ENCODE measurements at places on chromosomes 3 and 15.

GRCh38 chr3:147702509-147702908 lies 293.3 kb downstream of the ZIC1 start:
- H3K36me3 ChIP-seq: no peaks in the 10 kb centered on the region
- H3K27me3 ChIP-seq: no peaks in the 10 kb centered on the region
- H3K27ac ChIP-seq: no peak overlapping the region
- no peak overlapping the region for H3K4me3 ChIP-seq

GRCh38 chr3:186746008-186746407 lies 28.8 kb downstream of the KNG1 start:
- H3K4me1 ChIP-seq: peaks cover 3% of the 10 kb centered on the region
- no peak overlapping the region for H3K27ac ChIP-seq
- no peaks in the 10 kb centered on the region for H3K36me3 ChIP-seq
- H3K27me3 ChIP-seq: no peaks in the 10 kb centered on the region
- H3K4me3 ChIP-seq: no peak overlapping the region
- DNase-seq: peak; percentile 72

DNA sequence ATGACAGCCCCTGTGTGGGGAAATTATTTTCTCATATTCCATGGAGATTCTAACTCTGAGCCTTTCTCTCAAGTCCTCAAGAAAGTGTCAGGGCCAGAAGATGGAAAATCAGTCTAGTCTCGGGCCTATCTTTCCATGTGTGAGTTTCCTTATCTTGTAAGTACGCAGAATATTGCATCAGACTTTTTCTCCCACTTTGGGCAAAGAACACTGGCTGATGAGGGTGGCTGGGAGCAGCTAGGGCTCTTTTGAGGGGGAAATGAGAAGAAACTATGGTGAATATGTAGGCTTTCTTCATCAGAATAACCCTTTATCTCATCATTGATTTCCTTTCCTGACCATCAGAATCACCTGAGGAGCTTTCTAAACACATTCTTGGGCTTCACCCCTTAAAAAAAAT lies 264.0 kb downstream of the CLSTN2 start:
- H3K27me3 ChIP-seq: no peaks in the 10 kb centered on the region
- no peak for DNase-seq
- H3K36me3 ChIP-seq: no peaks in the 10 kb centered on the region
- no peak overlapping the region for H3K4me3 ChIP-seq

DNA sequence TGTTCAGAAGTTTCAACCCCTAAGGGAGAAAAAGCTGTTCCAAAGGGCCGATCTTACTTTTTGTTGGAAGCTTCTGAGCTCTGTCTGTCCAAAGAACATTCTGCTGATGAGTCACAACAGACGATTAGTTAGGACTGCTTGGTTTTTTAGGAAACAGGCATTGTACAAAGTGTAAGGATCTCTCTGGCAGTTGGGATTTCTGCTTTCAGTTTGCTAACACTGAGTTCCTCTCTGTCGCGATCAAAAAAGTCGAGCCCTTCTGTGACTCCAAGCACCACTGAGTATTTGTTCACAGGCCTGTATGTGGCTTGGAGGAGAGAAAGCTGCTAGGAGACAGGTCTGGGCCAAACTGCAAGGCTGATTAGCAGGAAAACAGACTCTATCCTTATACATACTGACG lies 91.8 kb upstream of the PFN2 start:
- H3K36me3 ChIP-seq: no peaks in the 10 kb centered on the region
- no peak overlapping the region for H3K4me3 ChIP-seq
- H3K27ac ChIP-seq: peak overlapping the region; percentile 39
- peak; percentile 90 for DNase-seq

DNA sequence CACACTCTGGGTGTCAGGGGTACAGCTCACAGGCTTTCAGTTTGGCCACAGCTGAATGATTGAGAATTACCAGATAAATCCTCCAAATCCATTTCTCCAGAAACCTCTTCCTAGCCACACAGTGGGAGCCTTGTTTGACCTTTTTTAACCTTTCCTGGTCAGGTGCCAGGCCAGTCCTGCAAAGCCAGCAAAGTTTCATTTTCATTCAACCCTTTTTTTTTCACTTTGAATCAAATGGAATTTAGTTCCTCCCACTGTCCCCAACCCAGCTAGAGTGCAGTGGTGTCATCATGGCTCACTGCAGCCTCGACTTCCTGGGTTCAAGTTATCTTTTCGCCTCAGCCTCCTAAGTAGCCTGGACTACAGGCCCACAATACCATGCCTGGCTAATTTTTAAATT lies 67.8 kb downstream of the NSUN3 start:
- no peaks in the 10 kb centered on the region for H3K27me3 ChIP-seq
- no peak overlapping the region for H3K4me3 ChIP-seq
- peaks cover 3% of the 10 kb centered on the region for H3K36me3 ChIP-seq
- H3K27ac ChIP-seq: no peak overlapping the region
- H3K4me1 ChIP-seq: no peaks in the 10 kb centered on the region
